ENCODE measurements at places on chromosomes 11 and 22.

DNA sequence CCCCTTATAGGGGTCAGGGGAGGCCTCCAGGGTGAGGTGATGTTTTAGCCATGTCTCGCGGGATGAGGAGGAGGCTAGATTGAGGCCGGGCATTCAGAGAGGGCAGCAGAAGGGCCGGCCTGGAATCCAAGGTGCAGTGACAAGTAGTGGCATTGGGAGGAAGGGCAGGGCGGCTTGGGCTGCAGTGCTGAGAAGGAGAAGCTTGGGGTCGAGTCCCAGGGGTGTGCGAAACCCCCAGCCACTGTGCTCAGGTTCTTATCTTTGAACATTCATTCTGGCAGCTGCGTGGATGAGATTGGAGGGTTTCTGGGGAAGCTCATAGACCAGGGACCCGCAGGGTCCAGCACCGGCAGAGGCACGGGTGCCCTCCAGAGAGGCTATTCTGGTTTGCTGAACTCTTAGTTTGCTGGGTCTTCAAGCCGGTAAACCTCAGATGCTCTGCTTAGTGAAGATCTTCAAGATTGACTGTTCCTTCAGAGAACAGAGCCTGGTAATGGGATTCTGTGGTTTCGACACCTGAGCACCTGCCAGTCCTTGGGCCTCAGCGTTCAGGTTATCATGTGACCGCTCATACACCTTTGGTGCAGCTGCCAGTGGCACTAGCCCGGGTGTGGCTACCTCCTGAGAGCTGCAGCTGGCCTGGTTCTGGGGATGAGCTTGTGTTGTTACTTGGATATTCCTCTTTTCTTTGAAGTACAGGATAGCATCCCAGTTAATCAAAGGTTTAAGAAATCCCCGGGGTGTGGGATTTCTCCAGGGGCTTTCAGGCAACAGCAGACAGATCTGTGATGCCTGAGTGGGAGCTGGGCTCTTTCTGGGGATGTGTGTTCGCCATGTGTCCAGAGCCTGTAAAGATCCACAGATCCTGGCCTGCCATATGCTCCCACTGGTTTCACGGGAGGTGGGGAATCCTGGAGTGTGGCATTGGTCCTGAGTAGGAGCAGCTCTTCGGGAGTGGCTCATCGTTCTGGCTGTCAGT is 152.8 kb downstream of the TBC1D22A start:
- no peak for DNase-seq

GRCh38 chr11:46281371-46281831 is 3.9 kb downstream of the CREB3L1 start:
- DNase-seq: peak; percentile 56

DNA sequence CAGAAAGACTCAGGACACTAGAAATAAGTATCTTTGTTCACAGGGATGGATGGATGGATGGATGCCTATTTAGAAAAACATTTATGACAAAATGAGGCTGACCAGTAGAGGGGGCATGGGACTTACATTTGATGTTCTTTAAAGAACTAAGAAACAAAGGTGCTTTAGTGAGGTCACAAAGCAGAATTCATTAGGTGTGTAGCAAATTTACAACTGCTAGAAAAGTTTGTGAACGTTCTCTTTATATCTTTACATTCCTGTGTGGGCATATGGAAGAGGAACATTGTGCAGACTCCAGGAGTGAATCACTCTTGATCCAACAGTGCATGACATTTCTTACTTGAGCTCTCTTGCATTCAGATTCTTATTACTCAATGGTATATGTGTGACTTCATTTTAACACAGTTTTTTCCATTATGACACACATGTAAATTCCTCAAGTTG is 15.8 kb upstream of the SIK2 start:
- peak; percentile 71 for DNase-seq

- peak; percentile 0 for DNase-seq
Measured at GRCh38 chr11:38594895-38595294, 1996.9 kb upstream of the RAG2 start.

GRCh38 chr22:39839917-39840510 is 53.5 kb downstream of the ENTHD1 start:
- no peak for DNase-seq

DNA sequence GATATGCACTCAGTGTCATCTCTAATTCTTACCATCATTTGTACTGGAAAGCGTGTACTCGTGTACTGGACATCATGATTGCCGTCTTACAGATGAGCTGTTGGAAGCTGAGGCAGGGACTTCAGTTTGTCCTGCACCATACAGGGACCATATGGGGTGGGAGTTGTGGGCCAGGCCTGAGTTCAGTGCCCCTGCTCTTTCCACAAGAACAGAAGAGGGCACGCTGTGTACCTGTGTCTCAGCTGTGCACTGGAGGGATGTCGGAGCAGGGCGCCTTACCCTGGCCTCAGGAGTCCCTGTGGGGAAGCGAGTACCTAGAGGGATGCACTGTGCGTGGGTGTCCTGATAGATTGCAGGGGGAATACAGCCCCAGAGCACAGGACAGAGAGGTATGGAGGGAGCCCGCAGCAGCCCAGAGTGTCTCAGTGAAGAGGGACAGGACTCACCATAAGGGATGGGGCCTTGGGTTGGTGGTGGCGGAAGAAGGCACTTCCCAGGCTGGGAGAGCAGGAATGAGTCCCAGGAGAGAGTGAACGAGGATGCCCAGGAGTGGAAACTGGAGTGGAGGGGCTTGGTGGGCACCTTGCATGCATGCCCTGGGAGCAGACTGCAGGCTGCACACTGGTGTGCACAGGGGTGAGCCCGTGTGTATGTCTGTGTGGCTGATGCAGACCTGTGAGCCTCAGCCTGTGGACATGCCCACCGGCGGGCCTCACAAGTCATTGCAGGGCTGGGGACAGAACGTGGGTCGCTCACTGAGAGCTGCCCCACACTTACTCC is 329.7 kb downstream of the TBC1D22A start:
- no peak for DNase-seq

DNA sequence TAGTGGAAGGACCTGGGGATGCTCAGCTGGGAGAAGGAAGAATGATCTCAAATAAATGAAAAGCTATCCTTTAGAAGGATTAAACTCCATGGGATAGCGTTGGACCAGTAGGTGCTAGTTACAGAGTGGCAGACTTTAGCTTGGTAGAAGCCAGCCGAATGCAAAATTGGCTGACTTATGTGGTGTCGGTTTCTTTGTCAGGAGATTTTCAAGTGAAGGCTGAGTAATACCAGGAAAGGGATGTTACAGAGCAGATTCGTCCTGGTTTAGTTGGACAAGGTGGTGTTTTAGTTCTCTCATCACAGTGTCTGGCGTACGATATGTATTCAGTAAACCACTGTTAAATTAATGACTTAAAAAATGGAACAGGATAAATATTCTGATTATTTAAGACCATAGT is 26.0 kb downstream of the FDX1 start:
- DNase-seq: no peak

GRCh38 chr11:36241497-36241896 is 47.7 kb downstream of the COMMD9 start:
- no peak for DNase-seq

DNA sequence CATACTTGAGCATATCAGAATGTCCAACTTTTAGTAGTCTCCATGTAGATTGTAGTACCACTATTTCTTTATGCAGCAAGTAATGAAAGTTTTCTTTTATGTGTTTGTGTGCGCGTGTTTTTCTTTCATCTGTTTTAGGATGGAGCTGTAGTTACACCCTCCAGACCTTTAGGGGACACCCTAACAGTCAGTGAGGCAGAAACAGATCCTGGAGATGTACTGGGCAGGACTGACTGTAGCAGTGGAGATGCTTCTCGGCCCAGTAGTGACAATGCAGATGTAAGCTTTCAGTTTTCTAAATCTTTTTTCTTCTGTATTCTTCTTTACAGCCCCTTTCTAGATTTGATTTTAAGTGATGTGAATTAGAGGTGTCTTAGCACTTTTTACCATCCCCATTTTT is 79.9 kb upstream of the GRIK4 start:
- no peak for DNase-seq

DNA sequence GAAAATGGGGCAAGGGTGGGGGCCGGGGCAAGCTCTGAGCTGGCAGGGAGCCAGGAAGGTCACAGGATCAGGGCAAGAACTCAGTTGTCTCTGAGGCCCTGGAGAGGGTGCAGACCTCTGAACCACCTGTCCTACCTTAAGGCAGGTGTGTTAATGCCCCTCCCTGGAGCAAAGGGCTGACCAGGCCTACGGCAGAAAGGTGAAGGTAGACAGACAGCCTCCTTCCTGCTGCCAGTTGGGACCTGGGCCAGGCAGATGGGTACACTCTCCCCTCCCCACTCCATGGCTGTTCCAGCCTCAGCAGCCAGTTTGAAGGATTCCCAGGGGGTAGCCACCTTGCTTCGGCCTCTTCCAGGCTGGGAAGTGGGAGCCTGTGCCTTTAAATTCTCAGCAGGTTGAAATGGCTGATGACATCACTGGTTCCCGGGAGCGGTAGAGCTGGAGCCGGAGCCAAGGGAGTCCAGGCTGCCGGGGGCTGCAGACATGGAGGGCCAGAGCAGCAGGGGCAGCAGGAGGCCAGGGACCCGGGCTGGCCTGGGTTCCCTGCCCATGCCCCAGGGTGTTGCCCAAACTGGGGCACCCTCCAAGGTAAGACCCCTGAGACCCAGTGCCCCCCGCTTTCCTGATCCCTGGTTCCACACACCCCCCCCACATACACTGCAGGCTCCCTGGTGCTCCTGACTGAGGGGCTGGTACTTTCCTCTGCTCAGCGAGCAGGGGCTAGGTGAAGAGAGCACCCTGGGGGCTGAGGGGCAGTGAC is at the start of gene INPP5J:
TSS of gene INPP5J (plus strand) at position 435 of the 760 bp plus-strand sequence. CDS start at position 484, 49 bp downstream.
- peak; percentile 37 for DNase-seq

- no peak for DNase-seq
Measured at GRCh38 chr11:46738887-46739286, 19.9 kb downstream of the F2 start.

GRCh38 chr11:34505874-34506273 is 7.7 kb downstream of the ELF5 start:
- DNase-seq: no peak

- DNase-seq: no peak
Measured at GRCh38 chr11:32139896-32140520, 49.1 kb downstream of the RCN1 start.

- DNase-seq: peak; percentile 22
Measured at GRCh38 chr22:43923191-43923590, 414 bp upstream of the PNPLA3 start.

DNA sequence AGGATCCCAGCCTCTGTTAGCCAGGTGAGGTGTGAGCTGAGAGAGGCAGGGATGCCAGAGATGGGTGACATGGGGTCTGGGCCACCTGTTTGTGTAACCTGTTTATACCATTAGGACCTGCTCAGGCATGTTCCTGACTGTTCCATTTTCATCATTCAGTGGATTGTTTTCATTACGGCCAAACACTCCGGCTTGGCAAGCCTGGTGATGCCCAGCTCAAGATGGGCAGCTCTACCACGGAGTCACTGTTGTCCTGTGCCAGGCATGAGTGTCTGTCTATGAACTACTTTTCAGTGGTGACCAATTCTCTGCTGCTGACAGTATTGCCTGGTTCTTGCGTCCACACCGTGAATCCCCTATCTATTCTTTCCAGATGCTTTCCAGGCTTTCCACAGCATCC is 71.5 kb upstream of the SLC22A12 start:
- DNase-seq: no peak

DNA sequence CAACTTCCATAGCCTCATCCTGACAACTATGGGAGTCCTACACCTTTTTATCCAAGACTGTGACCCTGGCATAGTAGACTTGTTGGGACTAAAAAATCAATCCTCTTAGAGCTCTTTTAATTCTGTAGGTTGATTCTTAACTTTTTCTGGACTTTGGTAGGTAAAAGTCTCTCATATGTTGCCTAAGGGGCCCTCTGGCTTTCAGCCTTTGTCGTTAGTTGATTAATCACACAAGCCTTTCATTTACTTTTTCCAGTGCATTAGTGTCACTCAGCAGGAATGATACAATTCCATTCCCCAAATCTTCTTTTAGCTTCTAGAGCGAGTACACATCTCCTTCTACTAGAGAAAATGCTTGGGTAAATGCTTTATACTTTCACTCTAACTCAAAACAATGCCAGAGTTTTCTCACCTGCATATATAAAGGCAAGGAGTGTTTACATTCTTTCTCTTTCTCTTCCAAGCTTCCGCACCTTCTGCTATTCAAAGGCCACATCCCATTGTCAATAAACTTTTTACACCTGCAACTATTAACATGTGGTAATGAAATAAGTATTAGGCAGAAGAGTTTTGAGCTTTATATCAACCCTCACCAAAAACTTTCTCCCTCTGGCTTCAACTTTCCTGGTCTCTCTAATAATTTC is 516.6 kb downstream of the FAM181B start:
- no peak for DNase-seq

DNA sequence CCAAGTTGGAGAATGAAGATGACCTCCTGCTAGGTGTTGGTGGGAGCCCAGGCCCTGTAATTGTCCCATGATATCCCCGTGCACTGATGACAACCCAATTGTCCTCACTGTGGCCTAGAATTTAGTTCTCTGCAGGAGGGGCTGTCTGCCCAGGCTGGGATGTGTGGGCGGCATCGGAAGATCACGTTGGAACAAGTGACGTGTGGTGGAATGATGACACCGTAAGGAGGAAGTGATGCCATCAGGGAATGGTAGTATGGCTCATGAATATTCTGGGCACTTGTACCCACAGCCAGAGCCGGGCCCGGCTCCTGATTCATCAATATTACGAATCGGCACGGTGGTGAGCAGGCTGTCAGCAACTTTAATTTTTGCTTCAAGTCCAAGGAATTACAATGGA is 111.6 kb downstream of the MIAT start:
- no peak for DNase-seq

GRCh38 chr11:9030601-9031000 is 26.8 kb upstream of the NRIP3 start:
- no peak for DNase-seq

- DNase-seq: no peak
Measured at GRCh38 chr11:69263736-69264052, 30.3 kb upstream of the MYEOV start.

GRCh38 chr22:42976217-42976933 is 38.6 kb downstream of the PACSIN2 start:
- no peak for DNase-seq

- no peak for DNase-seq
Measured at GRCh38 chr11:69908511-69909220, 89.5 kb upstream of the FGF3 start.

- no peak for DNase-seq
Measured at GRCh38 chr11:38700111-38700510, 2102.1 kb upstream of the RAG2 start.

GRCh38 chr22:41888627-41889200 is 26.2 kb downstream of the SHISA8 start:
- DNase-seq: peak; percentile 37
